T1000 (cell line): ENCODE measurements at places on chromosomes 1 and 21.
A peak's percentile ranks its signal among the peaks of the same experiment; 100 is the strongest.

DNA sequence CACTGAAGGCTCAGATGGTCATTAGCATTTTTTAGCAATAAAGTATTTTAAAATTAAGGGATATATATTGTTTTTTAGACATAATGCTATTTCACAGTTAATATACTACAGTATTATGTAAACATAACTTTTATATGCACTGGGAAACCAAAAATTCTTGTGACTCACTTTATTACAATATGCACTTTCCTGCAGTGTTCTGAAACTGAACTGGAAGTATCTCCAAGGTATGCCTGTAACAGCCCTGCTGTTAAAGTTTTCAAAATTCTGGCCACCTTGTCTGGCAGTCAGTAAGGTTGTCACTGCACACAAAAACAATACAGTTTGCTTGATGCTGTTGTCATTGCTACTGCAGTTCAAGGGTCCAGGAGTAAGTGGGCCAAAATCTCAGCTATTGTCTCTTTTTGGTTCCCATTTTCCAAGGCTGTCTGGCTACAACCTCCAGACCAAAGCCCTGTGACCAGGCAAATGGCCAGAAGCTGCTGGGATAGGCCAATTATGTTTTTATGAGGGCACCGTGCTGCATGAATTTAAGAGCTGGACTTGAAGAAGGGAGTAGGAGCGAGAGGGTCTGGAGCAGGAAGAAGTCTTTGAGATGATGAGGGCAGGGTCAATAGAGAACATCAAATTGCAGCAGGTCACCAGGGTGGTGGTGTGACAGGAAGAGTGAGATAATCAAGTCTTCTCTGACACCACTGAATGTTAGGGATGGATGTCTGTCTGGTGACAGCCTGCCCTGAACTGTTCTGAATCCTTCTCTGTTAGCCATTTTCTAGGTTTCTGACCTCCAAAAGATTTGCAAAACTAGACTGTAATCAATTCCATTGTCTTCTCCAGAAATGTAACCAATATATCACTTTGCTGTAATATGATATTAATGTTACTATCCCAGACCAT lies 82.3 kb upstream of the CACHD1 start:
- no peak for DNase-seq

GRCh38 chr1:24111996-24112779 lies at the start of gene MYOM3:
MYOM3 (minus strand) TSS chr1:24112135; CDS start chr1:24108636, 3,499 bp downstream.
- DNase-seq = peak; percentile 35

DNA sequence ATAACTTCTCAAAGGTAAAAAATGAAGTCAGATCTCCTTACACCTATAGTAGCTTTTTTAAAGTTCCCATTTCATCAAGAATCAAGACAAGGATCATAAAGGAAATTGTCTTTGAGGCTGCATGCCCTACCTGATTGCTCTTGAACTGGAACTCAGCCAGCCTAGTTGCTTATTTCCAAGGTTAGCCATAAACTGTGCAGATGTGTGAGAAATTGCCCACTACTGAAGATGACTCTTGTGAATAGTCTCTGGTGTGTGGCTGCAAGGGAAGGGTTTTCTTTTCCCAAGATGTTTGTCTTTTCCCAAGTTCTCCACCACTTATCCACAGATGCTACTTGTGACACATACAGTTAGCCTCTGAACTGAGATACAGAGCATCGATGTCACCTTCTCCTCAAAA lies 81.7 kb upstream of the DUSP10 start:
- DNase-seq = no peak

DNA sequence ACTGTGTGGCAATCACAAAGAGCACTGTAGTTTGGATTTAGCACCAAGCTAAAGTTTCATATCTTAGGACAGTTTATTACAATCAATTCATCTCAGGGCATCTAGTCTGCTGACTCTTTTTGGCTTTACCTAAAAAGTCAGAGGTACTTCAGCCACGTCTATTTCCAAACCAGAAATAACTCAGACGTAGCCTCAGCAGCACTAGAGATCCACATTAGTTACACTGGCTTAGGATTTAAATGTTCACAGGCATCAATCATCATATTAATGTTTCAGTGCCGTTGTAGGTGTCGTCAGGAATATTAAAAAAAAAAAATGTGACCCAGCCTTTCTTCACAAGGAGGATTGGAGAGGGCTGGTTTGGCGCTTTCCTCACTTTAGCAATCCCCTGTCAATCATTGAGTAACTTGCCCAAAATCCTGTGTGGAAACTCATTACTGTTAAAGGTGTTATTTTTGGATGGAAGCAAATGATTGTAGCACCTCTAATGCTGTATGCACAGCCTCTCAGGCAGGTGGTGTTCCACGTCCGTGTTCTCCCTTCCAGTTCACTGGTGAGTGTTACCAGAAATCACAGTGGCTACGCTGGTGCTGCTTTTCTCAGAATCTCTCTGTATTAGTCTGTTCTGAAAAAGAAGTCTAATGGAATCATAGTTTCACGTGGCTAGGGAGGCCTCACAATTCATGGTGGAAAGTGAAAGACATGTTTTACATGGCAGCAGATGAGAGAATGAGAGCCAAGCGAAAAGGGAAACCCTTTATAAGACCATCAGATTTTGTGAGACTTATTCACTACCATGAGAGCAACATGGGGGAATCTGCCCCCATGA lies 45.4 kb downstream of the NEK7 start:
- no peak for DNase-seq

- DNase-seq = no peak
These were observed 22.1 kb downstream of the AIM2 start for GRCh38 chr1:159054427-159054826.

GRCh38 chr21:39150877-39151276 lies 32.4 kb downstream of the PSMG1 start:
- DNase-seq = no peak
